CD4-positive, CD25-positive, alpha-beta regulatory T cell (primary cell): ENCODE measurements at places on chromosomes 5 and 9. TPM values are rescaled to one million over a fixed set of nuclear protein-coding genes. Genes with fewer than 3 reads are reported as not detected.

DNA sequence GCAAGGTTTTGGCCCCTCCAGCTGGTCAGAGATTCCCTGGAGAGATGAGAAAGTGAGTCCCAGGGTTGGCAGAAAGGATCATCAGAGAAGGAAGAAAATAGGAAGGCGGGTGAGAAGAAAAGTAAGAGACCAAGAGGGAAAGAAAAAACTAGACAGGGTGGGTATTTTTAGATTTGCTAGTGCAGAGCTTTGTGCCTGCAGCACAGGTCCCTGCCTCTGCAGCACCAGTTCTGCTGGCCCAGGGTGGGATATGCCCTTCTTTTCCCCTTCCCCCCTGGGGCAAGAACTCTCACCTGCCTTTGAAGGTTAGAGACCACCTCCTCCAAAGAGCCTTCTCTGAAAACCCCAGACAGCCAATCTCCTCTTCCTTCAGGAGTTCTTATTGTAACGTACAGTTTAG, 90.3 kb upstream of the EGFLAM start:
- DNase-seq, result no peak

DNA sequence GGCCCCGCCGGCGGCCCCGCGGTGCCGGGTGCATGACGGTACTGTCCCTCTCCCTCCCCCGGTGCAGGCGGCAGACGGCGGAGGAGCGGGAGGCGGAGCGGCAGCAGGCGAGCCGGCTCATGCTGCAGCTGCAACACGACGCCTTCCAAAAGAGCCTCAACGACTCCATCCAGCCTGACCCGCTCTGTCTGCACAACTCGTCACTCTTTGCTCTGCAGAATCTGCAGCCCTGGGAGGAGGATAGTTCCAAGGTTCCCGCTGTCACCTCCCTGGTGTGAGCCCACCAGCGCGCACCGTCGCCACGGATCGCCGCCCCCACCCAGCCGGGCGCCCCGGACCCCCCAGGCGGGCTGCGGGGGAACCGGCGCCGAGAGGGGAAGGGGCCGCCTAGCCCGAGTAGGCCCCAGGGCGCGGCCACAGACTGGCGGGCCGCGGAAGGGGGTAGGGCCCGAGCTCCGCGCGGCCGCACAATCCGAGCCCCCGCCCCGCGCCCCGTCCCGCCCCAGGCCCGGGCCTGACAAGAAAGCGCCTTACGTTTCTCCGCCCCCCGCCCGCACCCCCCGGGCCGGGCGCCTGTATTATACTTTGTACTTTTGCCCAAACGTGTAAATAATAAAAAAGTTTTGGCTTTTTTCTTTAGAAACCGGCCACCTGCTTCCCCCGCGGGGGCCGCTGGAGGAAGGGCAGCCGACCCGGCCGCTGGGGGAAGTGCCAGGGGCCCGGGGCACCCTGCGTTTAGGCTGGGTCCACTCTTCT, 2.5 kb downstream of the TLX3 start:
- no peak for DNase-seq

GRCh38 chr5:127863610-127864395, 160.6 kb downstream of the CCDC192 start:
- DNase-seq, result no peak

OR1B1 gene
- polyA plus RNA-seq, result not detected

EDIL3 gene
- not detected for polyA plus RNA-seq

- DNase-seq, result no peak
Measured at GRCh38 chr9:88052321-88052965, 78.1 kb upstream of the CDK20 start.

DNA sequence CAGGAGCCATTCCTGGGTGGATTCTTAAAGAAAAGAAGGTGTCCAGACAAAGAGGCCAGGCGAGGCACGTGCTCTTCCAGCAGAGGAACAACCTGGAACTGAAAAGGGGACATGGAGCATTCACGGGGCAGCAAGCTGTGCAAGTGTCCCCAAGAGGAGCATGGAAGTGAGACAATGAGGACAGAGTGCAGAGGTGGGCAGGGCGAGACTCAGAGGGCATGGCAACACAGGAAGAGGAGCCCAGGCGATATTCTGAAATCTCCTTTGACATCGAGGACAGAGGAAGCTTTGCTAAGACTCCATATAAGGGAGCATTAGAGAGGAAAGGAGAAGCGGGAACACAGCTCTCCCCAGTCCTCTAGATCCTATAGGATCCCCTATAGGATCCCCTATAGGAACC, 29.4 kb upstream of the SPATA31E1 start:
- no peak for DNase-seq

GRCh38 chr9:124771867-124772679, 962 bp upstream of the NR6A1 start:
- DNase-seq, result no peak

GRCh38 chr9:72371151-72371550, 6.1 kb upstream of the ZFAND5 start:
- DNase-seq, result no peak

- peak; percentile 75 for DNase-seq
Measured at GRCh38 chr5:134608555-134608954, 24.1 kb downstream of the SAR1B start.

- DNase-seq, result no peak
Measured at GRCh38 chr5:123350742-123351141, 72.5 kb downstream of the CEP120 start.

CD180 gene
- polyA plus RNA-seq, result 0.37 TPM

DNA sequence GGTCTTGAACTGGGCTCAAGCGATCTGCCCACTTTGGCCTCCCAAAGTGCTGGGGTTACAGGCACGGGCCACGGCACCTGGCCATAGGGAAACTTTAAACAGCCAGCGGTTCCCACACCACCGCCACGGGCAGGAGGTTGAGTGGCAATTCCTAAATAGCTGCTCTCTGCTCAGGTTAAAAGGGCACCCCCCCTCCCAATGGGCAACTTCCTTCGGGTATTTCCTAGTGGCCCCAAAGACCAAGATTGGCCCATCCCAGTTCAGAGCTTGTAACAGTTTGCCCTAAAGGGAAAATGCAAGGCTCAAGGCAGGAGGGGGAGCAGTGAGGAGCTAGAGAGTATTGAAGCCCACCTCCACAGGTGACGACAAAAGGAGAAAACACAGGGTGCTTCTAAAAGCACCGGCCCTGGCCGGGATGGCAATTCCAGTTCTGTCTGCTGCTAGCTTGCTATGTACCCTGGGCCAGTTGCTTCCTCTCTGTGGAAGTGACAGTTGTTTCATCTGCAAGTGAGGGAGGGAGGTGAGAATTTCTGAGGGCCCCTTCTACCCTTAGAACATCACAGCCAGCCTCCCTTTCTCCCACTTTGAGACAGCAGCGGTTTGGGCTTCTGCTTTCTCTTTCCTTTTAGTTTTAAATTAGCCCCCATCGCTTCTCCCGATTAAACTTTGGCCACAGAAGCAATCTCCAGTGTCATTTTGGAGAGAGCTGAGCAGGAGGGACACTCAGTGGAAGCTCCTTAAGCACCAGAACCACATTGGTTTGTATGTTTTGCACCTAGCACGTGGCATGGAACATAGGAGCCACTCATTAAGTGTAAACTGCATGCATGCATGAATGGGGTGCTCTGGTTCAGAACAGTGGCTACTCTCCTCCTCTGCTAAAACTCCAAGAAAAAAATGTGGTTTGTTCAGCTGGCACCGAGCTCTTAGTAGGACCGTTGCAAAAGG, 17.3 kb upstream of the TNIP1 start:
- DNase-seq, result no peak

TEX48 gene
- not detected for polyA plus RNA-seq

GRCh38 chr5:71601222-71602026, 14.3 kb downstream of the MCCC2 start:
- peak; percentile 69 for DNase-seq

- no peak for DNase-seq
Measured at GRCh38 chr5:113179156-113179555, 202.6 kb downstream of the DCP2 start.

RGS7BP gene
- not detected for polyA plus RNA-seq

DNA sequence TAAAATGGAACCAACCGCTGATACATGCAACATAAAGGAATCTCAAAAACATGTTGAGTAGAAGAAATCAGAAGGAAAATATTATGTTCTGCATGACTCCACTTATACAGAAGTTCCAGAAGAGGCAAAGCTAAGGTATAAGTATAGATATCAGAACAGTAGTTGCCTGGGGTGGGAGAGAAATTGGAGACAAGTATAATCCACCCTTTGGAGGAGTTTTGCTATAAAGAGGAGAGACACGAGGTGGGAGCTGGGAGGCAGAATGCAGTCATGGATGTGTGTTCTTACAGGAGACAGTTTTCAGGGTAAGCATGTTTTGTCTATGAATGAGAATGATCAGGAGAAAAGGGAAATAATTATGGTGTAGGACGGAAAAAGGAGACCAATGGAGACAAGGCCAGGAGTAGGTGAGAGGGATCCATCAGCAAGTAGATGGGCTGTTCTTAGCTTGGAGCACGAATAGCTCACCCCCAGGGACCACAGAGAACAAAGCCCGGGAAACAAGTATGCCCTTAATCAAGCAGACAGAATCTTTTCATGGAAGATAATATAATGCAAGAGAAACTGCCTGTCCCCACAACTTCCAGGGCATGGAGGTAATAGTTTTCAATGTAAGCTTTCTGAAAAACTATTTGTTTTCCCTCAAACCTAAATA, 72.2 kb downstream of the MED27 start:
- no peak for DNase-seq
